ENCODE measurements at places on chromosomes 13 and 19.

GRCh38 chr13:76350399-76350798 is 535.8 kb downstream of the KCTD12 start:
- DNase-seq = no peak

DNA sequence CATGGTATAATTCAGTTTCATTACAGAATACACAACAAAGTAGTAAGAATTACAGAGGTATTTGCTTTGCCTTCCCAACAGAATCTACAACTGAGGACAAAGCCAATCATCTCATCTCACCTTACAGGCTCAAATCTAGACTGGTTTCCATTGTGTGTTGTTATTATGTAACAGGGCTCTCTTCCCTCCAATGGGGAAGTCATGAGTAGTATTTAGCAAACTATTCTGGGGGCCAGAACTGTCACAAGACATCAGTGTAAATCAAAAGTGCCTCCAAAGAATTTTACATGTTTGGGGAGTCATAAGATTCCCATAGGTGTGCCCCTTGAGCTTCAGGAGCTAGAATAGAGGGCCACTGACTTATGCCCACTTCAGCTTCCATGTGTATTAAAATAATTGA is 187.0 kb upstream of the EDNRB start:
- no peak for DNase-seq

DNA sequence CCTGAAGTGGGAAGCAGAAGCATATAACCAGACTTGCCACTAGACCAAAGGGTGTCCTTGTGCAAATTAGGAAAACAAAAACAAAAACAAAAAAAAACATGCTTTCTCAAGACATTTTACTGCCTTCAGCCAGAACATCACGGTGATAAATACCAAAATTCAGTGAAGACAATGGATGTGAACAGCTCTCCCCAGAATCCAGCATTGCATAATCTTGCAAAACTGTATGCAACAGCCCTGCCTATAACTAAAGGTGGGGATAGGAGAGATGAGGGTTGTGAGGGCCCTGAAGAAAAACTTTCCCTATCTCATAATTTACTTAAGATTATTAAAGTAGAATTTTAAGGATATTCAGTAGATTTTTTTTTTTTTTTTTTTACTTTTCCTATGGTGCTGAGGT is 24.9 kb upstream of the NDFIP2 start:
- no peak for DNase-seq

DNA sequence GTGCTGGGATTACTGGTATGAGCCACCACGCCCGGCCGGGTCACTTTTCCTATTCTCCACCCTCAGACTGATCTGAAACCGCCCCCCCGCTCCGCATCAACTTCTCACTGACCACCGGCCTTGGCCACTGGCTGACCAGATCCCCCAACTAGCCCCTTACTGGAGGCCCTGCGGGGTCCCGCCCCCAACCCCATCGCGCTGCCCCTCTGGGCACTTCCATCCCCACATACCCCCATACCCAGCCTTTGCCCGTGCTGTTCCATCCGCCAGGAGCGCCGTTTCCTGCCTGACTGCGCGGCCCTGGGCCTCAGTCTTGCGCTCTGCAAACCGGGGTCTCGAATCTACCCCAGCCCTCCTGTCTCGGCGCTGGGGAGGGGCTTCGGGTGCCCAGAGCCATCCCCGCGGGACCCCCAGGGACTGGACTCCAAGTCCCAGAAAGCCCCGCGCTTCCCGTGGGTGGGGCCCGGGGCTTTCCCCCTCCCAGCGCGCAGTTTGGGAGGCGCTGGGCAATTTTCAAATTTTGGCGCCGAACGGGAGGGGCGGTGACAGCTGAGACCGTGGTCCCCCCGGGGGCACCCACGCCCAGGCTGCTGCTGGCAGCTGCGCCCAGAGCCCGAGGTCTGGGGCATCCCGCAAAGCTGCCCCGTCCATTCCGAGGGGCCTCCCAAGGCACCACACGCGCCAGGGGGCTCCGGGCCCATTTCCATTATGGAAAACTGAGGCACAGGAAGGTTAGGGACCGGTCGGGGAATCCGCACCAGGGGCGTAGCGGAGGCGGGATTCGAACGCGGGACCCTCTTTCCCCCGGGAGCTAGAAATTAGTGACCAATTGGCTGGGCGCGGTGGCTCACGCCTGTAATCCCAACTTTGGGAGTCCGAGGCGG is 5.2 kb upstream of the LMNB2 start:
- DNase-seq = peak; percentile 87

GRCh38 chr13:79451500-79451962 is 29.4 kb upstream of the NDFIP2 start:
- DNase-seq = peak; percentile 22

DNA sequence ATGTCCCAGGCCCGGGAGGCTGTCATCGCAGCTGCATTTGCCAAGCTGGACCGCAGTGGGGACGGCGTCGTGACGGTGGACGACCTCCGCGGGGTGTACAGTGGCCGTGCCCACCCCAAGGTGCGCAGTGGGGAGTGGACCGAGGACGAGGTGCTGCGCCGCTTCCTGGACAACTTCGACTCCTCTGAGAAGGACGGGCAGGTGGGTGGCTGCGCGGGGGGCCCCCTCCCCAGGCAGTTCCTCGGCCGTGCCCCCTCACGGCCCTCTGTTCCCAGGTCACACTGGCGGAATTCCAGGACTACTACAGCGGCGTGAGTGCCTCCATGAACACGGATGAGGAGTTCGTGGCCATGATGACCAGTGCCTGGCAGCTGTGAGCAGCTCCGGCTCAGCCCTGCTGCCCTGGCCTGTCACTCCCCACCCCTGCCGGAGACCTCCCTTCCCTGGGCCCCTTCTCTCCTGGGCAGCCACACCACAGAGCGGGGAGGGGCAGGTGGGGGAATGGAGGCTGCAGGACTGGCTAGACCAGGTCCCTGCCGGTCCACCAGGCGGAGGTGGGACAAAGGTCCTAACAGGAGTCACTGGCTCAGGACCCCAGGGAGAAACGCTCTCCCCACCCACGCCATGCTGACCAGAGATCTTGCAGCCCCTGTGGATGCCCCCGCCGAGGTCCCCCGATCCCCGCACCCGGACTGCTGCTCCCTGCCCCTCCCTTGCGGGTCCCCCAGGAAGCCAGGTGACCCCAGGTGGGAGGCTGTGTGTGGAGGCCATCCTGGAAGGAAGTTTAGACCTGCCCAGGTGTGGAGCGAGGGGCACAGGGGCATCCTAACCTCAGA is 1.1 kb downstream of the CAPS start:
- no peak for DNase-seq

DNA sequence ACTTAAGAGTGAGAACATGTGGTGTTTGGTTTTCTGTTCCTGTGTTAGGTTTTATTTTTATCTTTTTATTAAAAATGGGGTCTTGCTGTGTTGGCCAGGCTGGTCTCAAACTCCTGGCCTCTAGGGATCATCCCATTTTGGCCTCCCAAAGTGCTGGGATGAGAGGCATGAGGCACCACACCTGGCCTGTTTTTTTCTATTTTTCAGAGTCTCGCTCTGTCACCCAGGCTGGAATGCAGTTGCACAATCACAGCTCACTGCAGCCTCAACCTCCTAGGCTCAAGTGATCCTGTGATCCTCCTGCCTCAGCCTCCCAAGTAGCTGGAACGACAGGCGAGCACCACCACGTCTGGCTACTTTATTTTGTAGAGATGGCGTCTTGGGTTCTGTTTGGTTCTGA is 7.6 kb downstream of the ZNF574 start:
- no peak for DNase-seq

GRCh38 chr19:7386308-7386707 is 37.6 kb downstream of the ARHGEF18 start:
- no peak for DNase-seq

DNA sequence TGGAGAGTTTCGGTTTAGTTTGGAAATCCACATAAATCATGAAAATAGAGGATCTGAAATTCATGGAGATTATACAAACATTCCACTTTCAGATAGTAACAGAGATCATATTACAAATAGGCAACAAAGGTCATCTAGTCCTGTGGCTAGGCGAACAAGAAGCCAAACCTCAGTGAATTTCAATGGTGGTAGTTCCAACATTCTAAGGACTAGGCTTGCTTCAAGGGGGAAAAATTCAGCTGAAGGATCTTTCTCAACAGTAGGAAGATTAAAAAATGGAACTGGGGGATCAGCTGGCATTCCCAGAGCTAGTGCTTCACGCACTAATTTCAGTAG is 47.0 kb downstream of the FOXO1 start:
- DNase-seq = no peak

- DNase-seq = no peak
Measured at GRCh38 chr19:40006273-40006691, 9.4 kb downstream of the ZNF546 start.

GRCh38 chr19:4581666-4582553 is 22.4 kb upstream of the SEMA6B start:
- DNase-seq = no peak

DNA sequence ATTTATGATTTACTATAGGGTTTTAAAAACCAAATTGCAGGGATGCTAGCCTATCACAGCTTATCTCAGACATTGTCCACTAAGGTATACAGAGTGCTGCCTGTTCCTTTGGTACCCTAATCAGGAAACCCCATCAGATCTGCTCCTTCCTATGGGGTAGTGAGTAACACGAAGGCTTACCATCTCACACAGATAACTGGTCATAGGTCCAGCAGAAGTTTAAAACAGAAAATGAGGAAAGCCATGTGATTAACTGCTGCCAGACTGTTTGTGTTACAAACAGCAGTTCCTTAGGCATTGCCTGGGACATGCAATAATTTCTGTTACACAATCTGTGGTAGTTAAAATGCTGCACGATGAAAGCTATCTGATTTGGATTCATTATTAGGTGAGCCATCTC is 53.5 kb upstream of the ALOX5AP start:
- no peak for DNase-seq

DNA sequence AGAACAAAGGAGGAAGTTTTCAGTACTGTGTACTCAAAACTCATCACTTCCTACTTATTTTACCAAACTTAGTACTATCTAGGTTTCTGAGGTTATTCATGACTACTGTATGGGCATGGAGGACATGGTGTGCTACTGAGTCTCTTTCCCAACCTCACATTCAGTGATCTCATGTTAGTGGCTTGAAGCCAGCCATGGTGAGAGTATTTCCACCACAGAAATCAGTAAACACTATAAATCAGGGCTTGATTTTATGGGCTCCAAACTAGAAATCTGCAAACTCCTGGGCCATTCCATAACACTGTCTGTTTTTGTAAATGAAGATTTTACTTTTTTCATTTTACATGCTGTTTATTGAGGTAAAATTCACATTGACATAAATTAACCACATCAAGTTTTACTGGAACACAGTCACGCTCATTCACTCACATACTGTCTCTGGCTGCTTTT is 19.7 kb downstream of the MED26 start:
- no peak for DNase-seq

GRCh38 chr19:29761575-29762232 is 46.6 kb upstream of the C19orf12 start:
- DNase-seq = no peak

DNA sequence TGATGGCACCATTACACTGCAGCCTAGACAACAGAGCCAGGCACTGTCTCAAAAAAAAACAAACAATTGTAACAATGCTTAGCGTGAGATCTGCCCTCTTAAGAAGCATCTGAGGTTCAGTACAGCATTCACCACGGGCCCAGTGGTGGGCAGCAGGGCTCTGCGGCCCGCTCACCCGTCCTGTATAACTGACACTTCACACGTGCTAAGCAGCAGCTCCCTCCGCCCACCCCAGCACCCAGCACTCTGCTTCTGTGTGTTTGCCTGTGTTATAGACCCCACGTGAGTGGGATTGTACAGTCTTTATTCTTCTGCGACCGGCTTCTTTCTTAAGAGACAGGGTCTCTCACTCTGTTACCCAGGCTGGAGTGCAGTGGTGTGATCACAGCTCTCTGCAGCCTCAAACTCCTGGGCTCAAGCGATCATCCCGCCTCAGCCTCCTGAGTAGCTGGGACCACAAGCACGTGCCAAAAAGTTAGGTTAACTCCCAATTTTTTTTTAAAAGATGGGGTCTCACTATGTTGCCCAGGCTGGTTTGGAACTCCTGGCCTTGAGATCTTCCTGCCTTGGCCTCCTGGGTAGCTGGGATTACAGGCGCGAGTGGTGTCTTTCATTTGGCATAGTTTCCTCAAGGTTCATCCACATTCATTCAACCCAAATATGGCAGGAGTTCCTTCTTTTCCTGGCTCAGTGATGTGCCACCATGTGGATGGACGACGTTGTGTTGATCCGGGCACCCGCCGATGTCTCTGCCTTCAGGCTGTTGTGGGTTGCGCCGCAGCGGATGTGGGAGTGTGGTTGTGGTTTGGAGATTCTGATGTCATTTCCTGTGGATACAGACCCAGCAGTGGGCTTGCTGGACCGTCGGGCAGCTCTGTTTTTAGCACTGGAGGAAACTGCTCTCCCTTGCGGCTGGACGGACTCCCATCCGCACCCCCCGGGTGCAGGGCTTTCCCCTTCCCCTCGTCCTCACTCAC is 170.0 kb downstream of the KDM4B start:
- peak; percentile 82 for DNase-seq

DNA sequence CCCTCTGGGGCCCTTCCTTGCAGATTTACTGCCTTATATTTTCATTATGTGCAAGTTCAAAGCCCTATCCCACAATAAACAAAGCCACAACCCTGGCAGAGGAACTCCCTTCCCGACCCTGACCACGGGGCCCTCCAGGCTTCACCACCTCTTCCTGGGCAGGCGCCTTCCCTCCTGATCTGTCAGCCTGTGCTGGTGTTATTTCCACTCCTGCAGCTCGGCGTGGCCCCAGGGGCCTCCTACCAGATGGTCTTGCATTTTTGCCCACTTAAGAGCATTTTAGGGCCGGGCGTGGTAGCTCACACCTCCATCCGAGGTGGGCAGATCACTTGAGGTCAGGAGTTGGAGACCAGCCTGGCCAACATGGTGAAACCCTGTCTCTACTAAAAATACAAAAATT is 22.8 kb downstream of the SLC15A1 start:
- no peak for DNase-seq

All from GM12891 (cell line).